ENCODE measurements at places on chromosomes 11 and 22.

DNA sequence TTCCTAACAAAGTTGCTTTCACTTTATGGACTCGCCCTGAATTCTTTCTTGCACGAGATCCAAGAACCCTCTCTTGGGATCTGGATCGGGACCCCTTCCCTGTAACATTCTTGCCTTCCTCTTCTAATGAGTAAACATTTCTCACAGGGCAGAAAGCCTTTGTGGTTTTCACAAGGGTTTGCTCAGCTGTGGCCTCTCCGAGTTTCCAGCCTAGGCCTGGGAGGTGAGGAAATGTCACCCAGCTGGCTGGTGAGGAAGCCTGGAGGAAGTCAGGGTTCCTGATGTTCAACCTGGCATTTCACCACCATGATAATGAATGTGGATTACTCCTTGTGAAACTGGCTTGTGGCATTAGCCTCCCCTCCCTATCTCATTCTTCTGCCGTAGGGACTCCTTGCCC lies 224.9 kb downstream of the DSCAML1 start:
- DNase-seq, result no peak

- DNase-seq, result no peak
These were observed 8.9 kb downstream of the ALX4 start for GRCh38 chr11:44300844-44301563.

GRCh38 chr22:28989484-28989883 lies 72.1 kb downstream of the C22orf31 start:
- no peak for DNase-seq

- DNase-seq, result no peak
These were observed 278.1 kb upstream of the FAT3 start for GRCh38 chr11:91946397-91946951.

- no peak for DNase-seq
These were observed 5.5 kb downstream of the C11orf21 start for GRCh38 chr11:2295971-2296912.

DNA sequence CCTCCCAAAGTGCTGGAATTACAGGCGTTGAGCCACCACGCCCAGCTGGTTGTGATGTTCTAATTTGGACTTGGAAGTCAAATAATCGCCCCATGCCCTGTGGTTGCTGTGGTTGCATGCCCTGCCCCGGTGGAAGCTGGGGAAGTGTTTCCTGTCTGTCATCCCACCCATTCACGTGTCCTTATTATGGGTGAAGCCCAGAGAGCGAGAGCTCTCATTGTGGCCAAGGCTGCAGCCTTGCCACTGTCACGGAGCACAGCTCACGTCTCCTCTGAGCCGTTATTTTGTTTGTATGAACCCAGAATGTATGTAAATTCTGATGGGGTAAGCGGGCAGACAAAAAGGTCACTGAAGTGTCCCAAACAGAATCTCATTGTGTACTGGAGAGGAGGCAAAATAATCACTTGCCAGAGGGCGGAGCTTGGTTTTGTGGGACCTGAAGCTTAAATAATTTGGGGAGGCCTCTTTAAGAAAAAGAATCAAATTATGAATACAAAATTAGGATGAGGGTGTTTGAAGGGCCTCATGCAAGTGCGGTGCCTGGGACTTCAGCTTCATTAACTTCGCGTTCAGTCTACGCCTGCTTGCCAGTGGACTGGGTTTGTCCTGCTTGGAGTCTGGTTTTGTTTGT lies 25.8 kb upstream of the TREH start:
- peak; percentile 36 for DNase-seq

DNA sequence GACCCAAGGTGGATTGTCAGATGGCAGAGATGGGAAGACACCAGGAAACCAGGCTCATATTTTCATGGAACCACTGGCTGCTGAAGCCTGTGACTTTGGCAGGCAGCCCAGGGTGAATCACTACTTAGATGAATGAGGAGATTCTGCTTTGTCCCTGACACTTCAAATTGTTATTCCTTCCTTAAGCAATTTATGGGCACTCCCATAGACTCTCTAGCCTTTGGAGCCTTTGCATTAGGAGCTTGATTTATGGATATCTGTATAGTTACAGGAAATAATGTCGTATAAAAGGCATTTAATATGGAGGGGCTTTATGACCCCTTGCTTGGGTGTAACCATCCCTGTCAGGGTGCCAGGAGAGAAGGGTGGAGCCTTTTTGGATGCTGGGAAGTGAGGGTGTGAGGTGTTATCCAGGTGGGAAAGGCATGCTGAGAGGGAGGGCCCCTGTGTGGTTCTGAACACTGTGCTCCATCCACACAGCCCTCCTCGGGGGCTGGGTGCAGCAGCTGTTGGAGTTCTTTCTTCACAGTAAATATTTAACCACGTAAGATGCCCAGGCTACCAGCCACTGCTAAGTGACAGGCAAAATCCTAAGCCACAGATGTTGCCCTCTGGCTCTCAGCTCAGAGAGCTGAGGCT lies 35.3 kb downstream of the IL18 start:
- DNase-seq, result no peak

DNA sequence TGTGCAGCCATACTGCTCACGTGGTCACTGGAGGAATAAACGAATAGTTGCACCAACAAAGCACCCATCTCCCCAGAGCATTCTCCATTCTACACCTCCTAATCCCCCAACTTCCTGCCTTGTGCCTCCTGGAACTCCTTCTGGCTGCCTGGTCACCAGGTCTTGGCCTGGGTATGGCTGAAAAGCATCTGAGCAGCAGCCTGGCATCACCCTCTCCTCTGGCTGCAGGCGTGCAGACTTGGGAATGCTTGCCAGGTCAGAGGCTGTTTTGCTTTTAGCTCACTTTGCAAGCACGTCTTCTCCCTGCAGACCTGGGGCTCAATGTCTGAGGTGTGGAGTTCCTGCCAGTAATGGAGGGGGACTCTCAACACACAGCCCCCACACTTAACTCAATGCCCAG lies 33.3 kb upstream of the KCNJ11 start:
- no peak for DNase-seq

- DNase-seq, result no peak
These were observed 141.7 kb downstream of the CHST1 start for GRCh38 chr11:45523760-45524159.

GRCh38 chr11:105000167-105000566 lies 22.8 kb downstream of the CASP5 start:
- no peak for DNase-seq

DNA sequence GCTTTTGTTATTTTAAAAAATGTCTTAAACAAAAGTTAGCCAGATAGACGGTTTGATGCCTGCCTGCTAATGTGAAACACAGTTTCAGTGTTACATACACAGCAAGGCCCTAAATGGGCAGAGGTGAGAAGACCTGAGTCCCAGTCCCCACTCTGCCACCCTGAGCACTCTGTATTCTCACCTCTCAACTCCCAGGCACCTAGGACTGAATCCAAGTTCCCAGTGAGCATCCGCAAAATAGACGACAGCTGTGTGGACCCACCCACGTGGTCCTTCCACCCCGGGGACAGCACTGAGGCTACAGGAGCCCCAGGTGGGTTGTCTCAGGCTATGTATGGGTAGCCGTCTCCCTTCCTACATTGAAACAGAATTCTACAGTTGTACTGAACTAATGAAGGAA lies 111.5 kb downstream of the RPL27A start:
- no peak for DNase-seq

DNA sequence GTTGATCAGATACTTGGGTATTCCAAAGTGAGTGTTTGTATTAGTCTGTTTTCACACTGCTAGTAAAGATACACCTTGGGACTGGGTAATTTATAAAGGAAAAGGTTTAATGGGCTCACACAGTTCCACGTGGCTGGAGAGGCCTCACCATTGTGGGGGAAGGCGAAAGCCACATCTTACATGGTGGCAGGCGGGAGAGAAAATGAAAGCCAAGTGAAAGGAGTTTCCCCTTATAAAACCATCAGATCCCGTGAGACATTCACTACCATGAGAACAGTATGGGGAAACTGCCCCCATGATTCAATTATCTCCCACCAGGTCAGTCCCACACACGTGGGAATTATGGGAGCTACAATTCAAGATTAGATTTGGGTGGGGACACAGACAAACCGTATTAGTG lies 7.0 kb downstream of the TIMM10B start:
- no peak for DNase-seq

DNA sequence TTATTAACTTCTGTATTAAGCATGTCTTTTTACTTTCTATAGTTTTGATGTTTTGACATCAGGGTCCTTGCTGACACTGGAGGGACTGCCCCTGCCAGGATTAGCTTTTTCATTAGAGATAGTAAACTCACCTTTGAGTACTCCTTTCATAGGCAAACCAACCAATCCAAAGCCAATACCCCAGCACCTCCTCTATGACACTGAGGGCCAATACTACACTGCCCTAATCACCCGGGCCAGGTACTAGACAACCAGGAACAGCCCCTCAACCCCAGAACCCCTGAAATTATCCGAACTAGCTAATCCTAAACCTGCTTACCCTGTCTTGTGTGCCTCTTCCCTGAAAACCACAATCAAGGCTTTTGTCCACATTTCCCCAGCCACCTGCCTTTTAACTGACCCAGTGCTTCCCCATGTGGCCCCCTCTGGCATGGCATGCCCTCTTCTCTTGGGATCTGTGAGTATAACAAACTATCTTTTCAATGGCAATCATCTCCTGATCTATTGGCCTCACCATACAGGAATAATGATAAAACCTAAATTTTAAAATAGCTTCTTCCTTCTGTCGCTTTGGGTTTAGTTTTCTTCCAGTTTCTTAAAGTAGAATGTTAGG lies 31.2 kb downstream of the RAB6A start:
- no peak for DNase-seq

GRCh38 chr11:65655570-65656332 lies 7.0 kb downstream of the RELA start:
- no peak for DNase-seq

- no peak for DNase-seq
These were observed 85.1 kb downstream of the SOX6 start for GRCh38 chr11:16271258-16271657.

DNA sequence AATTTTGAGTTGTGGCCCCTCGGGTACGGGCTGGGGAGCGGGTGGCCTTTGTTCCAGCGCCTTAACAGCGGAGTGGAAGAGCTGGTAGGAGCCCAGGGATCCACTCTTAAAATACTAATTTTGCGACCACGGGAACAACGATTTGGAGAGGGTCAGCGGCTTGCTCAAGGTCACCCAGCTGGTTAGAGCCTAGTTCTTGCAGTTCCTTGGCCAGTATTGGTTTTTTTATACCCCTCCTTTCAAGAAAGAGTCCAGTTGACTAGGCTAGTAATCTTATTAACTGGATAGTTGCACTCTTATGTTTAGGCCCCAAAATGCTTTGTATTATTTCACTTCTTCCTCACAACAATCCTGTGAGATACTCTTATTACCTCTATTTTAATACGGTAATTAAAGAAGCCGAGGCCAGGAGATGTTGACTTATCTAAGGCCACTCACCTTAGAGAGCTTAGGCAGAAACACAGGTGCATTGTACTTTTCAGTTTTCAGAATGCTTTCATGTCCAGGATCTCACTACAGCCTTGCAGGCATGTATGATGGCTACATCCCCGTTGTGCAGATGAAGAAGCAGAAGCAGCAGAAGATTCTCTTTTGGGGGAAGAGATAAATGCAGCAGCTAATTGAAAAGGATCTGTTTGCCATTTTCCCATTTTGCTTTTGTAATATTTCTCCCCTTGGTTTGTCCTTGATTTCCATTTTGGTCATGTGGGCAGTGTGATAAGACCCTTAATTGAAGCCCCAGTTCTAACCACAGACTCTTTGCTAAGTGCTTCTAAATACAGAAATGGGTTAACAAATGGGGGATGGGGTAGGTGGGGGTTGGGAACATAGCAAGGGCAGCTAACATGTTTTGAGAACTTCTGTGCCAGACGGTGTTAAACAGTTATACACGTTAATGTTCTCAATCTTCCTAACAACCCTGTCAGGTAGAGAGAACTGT lies 1.4 kb downstream of the SREBF2 start:
- no peak for DNase-seq

- DNase-seq, result no peak
These were observed 13.8 kb downstream of the TPST2 start for GRCh38 chr22:26576026-26576680.

DNA sequence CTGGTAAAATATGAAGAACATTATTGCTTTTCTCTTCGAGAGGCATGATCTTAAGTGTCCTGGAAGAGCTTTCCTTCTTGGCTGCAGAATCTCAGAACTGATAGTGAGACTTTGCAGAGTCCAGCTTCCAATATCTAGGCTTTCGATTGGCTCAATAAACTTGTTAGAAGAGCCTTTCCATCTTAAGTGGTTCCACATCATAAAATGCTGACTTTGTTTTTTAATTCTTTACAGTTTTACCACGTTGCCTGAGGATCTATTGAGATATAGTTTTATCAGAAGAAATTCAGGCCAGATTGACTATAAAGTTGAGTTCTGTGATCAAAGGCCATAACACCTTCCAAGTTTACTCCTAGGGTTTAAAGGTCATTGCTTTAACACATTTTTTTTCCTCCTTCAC lies 15.6 kb upstream of the DNAJB7 start:
- no peak for DNase-seq

DNA sequence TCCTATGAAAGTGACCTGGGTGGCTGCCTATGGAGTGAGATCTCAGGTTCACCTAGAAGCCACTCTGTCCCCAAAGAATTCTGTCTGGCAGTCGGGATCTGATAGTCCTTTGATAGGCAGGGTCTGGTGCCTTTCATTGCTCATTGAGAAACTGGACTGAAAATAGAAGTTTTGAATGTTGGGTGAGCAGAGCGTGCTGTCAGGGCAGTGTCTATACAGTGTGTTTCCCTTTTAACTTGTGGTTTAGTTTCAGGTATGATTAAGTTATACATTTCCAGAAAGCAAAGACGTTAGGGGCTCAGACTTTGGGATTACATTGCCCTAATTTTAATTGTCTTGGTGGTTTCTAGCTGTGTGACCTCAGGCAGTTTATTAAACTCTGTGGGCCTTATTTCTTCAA lies 111.3 kb upstream of the PAX6 start:
- DNase-seq, result no peak

GRCh38 chr11:17238377-17238776 lies 30.6 kb upstream of the PIK3C2A start:
- DNase-seq, result no peak

GRCh38 chr11:22273781-22274180 lies 64.4 kb upstream of the SLC17A6 start:
- no peak for DNase-seq

- DNase-seq, result no peak
These were observed 6.4 kb upstream of the CDPF1 start for GRCh38 chr22:46256358-46256958.

DNA sequence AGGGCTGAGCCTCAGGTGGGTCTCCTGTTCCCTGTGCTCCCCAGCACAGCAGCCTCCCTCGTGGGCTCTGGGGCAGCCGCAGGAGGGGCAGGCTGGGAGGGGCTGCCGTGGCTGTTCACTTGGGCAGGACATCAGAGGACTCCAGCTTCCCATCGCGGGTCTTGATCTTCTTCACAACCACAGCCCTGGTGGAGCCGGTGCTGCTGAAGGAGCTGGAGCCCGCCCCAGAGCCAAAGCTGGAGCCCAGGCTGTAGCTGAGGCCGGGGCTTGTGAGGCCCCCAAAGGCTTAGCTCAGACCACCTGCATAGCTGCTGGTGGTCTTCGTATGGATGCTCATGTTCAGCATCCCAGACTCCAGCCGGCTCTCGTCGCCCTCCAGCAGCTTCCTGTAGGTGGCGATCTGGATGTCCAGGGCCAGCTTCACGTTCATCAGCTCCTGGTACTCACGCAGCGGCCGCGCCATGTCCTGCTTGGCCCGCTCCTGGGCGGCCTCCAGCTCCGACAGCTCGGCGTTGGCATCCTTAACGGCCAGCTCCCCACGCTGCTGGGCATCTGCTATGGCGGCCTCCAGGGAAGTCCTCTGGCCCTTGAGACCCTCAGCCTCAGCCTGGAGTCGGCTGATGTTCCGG lies 126.1 kb downstream of the NECTIN1 start:
- no peak for DNase-seq
